ENCODE measurements at places on chromosomes 2 and 18.

- DNase-seq = no peak
Measured at GRCh38 chr2:136178941-136179601, 61.1 kb upstream of the CXCR4 start.

- no peak for DNase-seq
Measured at GRCh38 chr18:25075783-25076182, 276.2 kb downstream of the ZNF521 start.

GRCh38 chr2:239358062-239358754, 42.6 kb downstream of the HDAC4 start:
- DNase-seq = no peak

DNA sequence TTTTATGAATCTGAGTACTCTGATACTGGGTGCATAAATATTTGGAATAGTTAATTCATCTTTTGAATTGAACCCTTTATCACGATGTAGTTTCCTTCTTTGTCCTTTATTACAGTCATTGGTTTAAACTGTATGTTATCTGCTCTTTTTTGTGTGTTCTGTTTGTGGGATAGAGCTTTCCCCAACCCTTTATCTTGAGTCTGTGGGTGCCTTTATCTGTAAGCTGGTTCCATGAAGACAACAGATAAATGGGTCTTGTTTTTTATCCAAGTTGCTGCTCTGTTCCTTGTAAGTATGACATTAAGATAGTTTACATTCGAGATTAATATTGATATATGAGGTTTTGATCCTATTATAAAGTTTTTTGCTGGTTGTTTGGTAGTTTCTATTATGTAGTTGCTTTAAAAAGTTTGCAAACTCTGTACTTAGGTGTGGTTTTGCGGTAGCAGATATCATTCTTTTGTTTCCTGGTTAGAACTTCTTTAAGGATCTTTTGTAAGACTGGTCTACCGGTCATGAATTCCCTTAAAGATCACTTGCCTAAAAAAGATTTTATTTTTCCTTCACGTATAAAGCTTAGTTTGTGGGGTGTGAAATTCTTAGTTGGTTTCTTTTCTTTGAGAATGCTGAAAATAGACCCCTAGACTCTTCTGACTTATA, 1451.3 kb upstream of the SLC39A10 start:
- DNase-seq = no peak

DNA sequence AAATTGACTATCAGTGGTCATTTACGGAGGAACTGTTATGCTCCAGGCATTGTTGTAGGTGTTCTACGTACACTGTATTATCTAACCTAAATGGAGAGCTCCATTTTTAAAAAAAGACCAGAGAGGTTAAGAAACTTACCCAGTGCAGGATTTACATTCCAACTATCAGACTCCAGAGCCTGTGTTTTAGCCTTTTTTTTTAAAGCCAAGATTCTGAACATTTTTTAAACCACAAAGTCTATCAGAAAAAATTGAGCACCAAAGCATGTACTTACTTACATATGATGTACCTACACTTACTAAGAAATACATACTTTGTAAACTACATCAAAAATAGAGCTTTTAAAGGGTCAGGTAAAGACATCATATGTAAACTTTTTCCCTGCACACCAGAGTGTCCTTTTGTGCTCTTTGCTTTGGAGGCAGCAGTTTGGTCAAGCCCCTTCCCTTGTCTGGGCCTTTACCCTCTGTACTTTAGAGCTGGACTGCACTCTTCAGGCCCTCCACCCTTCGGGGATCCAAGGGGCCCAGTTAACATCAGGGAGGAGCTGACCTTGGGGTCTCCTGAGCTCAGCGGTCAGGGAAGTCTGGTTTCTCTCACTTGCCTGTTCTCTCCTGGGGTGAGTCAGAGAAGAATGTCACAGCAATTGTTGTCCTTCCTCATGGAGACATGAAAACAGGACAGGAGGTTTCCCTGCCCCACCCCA, 58.4 kb downstream of the ITGB1BP1 start:
- no peak for DNase-seq

DNA sequence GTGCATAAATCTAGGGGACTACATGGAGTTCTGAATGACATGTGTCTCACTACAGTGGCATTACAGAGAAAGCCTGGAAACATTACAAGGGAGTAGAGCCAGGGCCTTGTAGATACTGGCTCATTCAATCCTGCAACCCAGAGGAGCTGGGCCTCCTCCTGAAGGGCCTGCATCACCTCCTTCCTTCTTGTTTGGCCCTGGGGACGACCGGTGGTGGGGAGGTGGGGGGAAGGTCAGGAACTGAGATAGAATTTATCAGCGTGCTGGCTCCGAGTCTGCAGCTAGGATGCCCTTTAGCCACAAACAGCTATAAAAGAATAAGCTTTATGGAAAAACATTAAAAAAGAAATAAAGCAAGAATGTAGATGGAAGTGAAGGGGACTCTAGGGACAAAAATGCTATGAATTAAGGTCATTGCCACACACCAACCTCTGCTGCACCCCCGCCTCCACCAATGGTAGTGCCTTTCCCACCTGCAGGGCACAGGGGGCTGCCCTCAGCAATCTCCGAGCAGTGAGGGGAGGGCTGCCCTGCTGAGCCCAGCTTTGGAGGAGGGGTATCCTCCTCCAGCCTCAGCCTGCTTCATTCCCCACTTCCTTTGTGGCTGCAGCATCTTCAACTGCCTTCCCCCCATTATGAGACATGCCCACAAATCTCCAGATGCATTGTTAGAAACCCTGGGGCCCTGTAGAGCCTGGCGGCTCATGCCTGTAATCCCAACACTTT, 149.0 kb downstream of the MSH2 start:
- no peak for DNase-seq

DNA sequence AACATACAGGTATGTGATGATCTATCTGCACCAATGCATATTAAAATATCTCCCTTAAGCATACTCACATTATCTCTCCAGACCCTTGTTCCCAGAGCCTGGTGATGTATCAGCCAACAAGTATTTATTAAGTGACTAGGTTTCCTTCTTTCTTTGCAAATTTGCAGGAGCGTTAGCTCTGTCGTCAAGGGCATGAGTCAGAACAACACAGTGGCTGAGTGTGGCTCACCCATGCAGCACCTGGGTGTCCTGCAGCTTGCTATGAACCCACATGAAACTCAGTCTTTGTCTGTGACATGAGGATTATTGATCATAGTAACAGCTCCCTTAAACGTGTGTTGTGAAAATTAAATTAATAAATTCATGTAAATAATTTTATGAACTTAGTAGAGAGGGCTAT, 96.6 kb downstream of the PIEZO2 start:
- no peak for DNase-seq

DNA sequence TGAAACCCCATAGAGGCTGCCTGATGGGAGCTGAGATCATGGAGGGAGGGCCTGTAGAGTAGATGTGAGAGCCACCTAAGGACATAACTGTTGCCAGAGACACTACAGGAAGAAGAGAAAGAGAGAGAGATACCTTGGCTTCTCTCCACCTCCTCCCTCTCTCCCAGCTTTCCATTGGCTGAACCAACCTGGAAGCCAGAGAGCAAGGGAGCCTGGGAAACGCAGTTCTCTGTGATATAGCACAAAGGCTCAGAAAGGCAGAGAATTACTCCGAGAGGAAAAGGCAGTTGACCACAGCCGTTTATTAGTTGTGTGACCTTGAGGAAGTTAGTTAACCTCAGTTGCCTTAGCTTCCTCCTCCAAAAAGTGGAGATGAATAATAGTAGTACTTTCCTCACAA, 37.7 kb upstream of the MAT2A start:
- DNase-seq = no peak

- no peak for DNase-seq
Measured at GRCh38 chr2:32715981-32716380, 88.1 kb downstream of the TTC27 start.

GRCh38 chr2:70084973-70085710, 2.1 kb upstream of the PCBP1 start:
- DNase-seq = peak; percentile 46

DNA sequence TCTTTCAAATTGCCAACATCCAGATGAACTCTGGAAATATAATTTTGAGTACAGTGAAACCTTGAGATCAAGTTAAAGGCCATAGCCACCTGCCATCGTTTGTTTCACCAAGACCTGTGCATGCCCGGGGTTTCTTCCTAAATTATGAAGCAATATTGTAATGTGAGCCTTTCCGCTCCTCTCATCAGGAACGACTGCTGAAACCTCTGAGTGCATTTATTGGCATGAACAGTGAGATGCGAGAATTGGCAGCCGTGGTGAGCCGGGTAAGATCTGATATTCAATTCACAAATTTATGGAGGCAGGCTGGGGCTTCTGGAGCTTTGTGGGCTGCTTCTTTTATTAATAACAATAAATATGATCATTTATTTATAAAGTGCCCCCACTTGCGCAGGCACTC, 27.7 kb upstream of the ELOA2 start:
- no peak for DNase-seq

- DNase-seq = no peak
Measured at GRCh38 chr2:191612496-191612895, 65.4 kb upstream of the NABP1 start.

GRCh38 chr18:71020342-71021029, 731.6 kb downstream of the SOCS6 start:
- DNase-seq = no peak

All from stimulated activated naive CD4-positive, alpha-beta T cell (primary cell).